ENCODE measurements at places on chromosomes 2 and 18. TPM values are rescaled to one million over a fixed set of nuclear protein-coding genes. Genes with fewer than 3 reads are reported as not detected.
A peak's percentile ranks its signal among the peaks of the same experiment; 100 is the strongest.

The STAT4 gene
- 2.3 TPM for total RNA-seq

DNA sequence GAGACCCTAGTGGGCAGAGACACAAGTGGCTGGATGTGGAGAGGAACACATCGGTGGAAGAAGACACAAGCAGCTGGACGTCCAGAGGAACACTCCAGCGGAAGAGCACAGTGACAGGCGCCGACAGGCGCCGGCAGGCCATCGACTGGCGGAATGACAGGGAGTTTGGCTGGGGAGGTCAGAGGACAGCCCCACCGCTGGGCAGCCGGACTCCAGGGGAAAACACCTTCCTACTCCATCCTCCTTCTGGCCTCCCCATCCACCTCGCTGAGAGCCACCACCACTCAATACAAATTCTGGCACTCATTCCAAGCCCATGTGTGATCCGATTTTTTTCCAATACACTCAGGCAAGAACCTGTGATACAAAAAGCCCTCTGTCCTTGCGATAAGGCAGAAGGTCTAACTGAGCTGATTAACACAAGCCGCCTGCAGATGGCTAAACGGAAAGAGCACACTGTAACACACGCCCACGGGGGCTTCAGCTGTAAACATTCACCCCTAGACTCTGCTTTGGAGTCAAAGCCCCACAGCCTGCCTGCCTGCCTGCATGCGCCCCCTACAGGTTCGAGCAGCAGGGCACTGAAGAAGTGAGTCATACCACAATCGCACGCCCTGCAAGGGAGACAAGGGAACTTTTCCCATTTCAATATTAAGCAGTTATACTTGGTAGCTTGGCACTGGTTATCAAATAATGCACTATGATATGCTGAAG lies 50.2 kb upstream of the LRP1B start:
- DNase-seq = peak; percentile 3

The RUFY4 gene
- total RNA-seq = 0.76 TPM

The CABLES1 gene
- 11.0 TPM for total RNA-seq

The TET3 gene
- 21.0 TPM for total RNA-seq

The OSBPL6 gene
- total RNA-seq = 1.8 TPM
